ENCODE measurements at places on chromosomes 12 and 14.

GRCh38 chr14:90976101-90976500, 84.3 kb downstream of the RPS6KA5 start:
- no peak for DNase-seq

GRCh38 chr14:99282261-99283050, 10.5 kb upstream of the BCL11B start:
- DNase-seq = no peak

- DNase-seq = no peak
Measured at GRCh38 chr12:57086493-57087009, 2.4 kb upstream of the NAB2 start.

- DNase-seq = peak; percentile 66
Measured at GRCh38 chr14:89067293-89067972, 243.0 kb downstream of the TTC8 start.

- DNase-seq = no peak
Measured at GRCh38 chr14:68501171-68501570, 291.7 kb downstream of the ZFP36L1 start.

GRCh38 chr14:102187044-102187443, 47.3 kb downstream of the WDR20 start:
- DNase-seq = no peak

DNA sequence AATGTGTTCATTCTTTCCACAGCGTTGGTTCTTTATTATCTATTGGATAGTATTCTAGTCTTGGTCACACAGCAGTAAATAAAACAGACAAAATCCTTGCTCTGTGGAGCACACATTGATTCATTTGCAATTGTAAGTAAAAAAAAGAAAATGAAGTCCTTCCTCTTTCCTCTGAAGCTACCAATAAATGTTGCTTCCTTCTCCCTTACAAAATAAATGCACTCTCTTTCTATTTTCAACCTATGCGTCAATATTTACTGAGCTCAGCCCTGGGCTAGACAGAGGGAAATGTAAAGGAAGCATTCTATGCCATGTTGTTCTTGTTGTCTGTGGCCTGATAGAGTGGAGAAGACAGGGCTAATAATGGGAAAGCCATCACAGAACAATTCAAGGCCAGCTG, 2.9 kb downstream of the ABHD12B start:
- no peak for DNase-seq

GRCh38 chr14:79740066-79740601, 471.2 kb downstream of the DIO2 start:
- DNase-seq = no peak

DNA sequence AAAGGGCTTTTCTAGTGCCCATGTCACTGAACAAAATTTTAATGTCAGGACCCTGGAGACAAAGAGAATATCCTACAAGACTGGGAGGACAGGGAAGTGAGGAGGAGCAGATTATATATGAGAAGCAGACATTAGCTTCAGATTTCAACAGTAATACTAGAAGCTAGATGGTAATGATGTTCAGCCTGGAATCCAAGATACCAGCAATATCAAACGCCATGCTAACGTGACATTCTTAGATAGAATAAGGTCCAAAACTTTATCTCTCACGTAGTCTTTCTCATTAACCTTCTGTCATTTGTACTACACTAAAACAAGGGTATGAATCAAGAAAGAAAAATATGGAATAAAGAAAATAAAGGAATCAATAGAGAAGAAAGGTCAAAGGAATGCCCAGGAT, 18.7 kb downstream of the SOS2 start:
- DNase-seq = no peak

DNA sequence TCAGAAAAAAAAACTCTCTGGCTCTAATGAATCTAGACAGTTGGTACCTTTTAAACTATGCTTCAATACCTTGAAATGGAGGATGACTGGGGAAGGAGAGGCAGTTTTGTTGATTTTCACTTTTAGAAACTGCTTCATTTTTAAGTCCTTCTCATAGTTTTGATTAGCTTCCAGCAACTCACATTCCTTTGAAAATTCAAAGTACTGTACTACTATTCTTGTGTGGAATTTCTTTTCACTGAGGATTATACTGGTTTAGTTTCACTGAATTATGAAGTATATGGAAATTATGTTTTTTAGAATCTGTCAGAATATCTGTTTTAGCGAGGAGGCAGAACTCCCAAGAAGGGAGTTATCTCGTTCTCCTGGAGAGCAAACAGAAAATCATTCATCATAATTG, 116.3 kb downstream of the TGFB3 start:
- DNase-seq = no peak

DNA sequence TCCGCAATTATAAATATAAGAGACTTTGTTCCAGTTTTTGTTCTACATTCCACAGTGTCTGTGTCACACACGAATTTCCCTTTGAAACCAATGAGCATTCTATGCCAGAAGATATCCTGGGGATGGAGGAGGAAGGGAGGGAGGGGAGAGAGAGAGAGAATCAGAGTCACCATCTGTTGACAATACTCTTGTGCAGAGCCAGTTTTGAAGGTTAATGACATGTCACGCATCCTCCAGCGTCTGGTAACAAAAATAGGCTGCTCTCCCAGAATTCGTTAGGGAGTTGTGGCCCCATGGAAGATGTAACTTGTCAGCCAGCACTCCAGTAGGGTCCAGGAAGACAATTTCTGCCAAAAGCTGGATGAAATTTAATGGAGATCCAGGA, 213.5 kb upstream of the KRR1 start:
- no peak for DNase-seq

DNA sequence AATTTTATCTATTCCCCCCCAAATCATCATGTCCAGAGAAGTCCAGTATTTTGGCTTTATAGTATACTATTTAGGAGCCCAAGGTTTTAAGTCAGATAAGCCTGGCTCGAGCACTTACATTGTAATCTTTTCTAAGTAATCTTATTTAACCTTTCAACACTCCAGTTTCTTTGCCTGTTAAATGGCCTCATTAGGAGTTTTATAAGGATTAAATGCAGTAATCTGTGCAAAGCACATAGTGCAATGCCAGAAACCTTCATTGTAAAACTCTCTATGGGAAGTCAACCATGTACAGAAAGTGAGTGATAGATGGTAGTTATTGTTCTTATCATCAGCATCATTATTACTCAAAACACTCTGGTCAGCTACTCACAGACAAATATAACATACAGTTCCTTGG, 1330.4 kb downstream of the SLC16A7 start:
- DNase-seq = no peak

- DNase-seq = no peak
Measured at GRCh38 chr12:7351177-7351576, 47.3 kb downstream of the ACSM4 start.

DNA sequence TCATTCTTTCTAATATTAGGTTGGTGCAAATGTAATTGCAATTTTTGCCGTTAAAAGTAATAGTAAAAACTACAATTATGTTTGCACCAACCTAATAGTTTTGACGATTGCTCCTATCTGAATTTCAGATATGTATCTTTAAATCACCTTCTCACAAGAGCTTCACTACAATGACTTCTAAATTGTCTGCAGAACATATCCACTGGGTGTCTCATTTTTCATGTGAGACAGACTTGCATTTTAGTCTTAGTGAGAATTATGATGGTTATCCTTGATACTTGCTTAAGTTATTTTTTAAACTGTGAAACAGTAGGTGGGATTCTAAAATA, 84.6 kb downstream of the ITPR2 start:
- no peak for DNase-seq

DNA sequence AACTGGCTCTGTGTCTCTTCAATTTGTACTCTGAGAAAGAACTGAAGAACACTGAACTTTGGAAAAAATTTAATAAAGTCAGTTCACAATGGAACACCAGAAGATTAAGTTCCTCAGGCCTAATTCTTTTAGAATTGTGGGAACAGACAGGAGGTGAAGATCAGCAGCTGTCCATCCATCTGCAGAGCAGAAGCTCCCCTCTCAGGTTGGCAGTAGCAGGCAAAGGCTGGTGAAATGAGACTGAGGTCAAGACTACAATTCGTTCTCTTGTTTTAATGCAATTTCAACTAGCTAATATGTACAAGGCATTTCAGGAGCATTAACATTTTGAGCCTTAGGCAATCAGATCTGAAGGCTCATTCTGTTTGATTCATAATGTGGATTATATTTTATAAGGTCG, 10.3 kb upstream of the TRHDE start:
- no peak for DNase-seq

DNA sequence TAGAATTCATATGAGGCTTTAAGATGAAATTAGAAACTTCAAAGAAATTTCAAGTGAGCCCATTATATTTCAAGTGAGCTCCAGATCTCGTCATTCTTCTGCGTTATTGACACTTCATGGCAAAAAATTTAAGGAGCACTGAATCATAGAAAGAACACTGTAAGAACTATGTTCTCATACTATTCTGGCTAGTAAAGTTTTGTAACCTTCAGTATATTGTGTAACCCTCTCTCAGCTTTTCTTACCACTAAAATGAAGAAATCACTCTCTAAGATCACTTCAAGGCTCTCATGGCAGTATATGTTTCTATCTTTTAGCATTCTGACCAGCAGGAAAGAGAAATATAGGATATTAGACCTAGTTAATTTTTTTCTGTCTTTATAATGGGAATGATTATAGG, 6.3 kb downstream of the GPHN start:
- DNase-seq = no peak

DNA sequence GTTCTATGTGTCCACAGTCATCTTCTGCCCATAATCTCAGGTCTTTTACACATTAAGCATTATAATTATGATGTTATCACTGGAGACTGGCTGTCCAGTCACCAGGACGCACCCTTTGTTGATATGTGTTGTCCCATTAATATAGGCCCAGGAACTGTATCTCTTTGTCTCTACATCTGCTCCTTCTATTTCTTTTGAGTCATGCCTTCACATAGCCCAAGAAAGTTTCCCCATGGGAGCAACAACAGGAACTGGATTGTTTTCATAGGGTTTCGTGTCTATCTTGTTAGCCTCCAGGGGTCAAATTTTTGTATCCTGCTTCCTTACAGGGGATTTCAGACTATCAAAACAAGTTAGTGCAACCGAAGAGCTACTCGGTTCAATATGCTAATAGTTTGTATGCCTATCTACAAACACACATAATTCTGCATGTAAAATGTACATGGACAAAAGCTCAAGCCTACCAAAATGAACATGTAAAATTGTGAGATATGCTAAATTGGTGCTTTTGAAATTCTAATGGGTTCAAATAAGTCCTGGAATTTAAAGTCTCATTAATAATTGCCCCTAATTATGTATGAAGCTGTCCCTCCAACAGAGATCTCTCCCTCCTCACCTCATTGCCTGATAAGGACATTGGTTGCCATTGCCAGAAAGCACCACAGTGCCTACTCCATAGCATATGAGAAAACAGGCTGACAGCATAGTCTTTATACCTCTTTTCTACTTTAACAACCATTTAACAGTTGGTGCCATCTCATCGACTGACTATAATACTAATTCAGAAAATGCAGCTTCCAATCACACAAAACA, 99.8 kb upstream of the DIO2 start:
- DNase-seq = no peak

DNA sequence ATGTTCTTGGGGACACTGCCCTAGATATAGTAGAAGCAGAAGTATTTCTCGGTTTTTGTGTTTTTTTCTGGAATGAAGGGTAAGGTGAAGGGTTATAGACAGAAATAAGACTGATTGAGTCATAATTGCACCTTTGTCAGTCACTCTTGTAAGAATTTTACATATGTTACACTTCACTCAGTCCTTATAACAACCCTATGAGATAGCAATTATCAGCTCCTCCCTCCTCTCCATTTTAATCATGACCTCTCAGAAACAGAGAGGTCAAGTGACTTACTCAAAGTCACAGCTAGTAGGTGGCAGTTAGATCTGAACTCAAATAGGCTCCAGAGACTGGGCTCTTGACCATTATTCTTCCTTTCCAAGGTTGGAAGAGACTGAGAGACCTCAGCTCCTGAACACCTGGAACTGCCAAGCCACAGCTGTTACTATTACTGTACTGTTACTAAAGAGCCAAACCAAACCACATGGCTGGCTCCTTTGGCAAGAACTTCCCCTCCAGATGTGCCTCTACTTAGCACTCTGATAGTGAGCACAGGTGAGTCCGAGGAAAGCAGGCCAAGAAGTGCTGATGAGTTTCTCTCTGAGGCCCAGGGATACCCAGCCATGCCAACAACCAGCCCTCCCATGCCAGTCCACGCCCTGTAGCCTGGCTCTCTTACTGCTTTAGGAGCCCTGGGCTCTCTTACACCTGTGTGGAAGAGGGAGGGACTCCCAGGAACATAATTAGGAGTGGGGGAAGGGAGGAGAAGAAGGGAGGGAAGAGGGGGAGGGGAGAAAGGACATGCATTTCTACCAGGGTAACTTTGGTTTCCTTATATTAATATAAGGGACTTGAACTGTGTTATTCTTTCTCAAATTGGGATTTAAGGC, 121.3 kb downstream of the CRADD start:
- DNase-seq = no peak

GRCh38 chr14:71651228-71651627, 281.0 kb upstream of the RGS6 start:
- no peak for DNase-seq

DNA sequence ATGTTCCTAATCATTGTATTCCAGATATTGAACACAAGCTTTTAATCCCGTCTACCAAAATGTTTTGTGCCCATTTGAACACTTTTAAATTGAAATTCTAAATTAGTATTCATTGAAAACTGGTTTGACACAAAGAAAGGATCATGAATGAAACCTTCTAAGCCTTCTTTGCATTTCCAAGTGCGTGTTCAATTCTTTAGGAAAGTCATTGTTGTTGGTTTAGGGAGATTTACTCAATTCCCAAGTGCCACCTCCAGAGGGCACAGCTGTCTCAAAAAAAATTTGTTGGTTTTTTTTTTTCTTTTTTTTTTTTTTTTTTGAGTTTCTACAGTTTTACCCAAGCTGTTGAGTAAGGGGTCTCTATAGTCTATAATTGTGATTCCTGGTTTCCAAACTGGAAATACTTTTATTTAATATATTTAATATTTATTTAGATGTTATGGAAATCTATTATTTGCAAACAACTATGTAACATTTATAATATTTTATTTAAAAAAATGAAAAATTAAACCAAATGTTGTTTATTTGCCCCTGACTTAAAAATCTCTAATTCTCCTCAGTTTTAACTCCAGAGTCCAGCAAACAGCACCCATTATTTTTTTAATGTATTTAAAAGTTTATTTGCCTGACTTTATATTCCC, 79.9 kb downstream of the NEDD1 start:
- no peak for DNase-seq

- no peak for DNase-seq
Measured at GRCh38 chr12:122423258-122424165, 1.0 kb upstream of the CLIP1 start.

GRCh38 chr14:33814010-33814409, 136.9 kb downstream of the EGLN3 start:
- no peak for DNase-seq

GRCh38 chr14:105340821-105341733, 26.5 kb downstream of the PACS2 start:
- no peak for DNase-seq

- DNase-seq = no peak
Measured at GRCh38 chr14:53126731-53127130, 26.4 kb downstream of the DDHD1 start.
